ENCODE measurements at places on chromosomes 1 and 21.

GRCh38 chr1:147247656-147248238 lies 5.3 kb downstream of the CHD1L start:
- no peak for DNase-seq

GRCh38 chr1:43597028-43597427 lies 52.9 kb upstream of the KDM4A start:
- DNase-seq, result no peak

- peak; percentile 58 for DNase-seq
Measured at GRCh38 chr1:226100436-226101391, 38.2 kb downstream of the H3-3A start.

DNA sequence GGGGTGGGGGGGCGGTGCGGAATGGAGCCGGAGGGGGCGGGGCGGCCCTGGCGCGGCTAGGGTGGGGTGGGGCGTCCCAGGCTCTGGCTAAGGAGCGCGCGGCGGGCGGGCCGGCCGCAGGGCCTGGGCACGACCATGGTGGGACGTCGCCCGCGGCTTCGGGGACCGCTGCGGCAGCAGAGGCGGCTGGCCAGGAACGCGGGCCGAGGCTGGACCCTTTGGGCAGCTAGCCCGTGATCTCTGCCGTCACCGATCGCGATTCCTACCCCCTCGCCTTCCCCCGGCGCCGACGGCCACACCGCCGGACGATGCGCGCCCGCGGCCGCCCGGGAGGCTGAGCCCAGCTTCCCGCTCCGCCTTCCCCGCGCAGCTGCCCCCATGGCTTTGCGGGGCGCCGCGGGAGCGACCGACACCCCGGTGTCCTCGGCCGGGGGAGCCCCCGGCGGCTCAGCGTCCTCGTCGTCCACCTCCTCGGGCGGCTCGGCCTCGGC lies at the start of gene MAP3K21:
Gene MAP3K21, plus strand, starts transcription at position 74 of the 491 bp plus-strand sequence. Its CDS starts 305 bp downstream, at position 379.
- no peak for DNase-seq

- DNase-seq, result no peak
Measured at GRCh38 chr1:27476237-27476636, 13.7 kb downstream of the WASF2 start.

DNA sequence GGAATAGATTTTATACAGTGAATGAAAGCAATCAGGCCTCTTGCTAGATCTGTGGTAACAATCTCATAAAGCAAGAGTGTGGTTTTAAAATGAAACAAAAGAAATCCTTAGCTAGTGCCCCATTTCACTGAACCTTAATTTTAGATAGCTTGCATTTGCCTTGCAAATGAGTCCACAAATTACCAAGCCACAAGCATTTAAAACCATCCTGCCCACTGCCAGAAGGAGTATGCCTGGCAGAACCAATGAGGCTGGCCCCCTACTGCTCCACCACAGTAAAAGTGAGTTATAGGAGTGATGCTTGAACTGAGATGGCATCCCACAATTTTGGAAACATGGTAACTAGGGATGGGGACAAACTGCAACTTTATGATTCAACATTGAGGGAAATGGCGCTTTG lies 206.4 kb upstream of the LMO4 start:
- no peak for DNase-seq

- no peak for DNase-seq
Measured at GRCh38 chr21:15437883-15438282, 291.9 kb upstream of the USP25 start.

- DNase-seq, result peak; percentile 17
Measured at GRCh38 chr1:38009088-38009840, 3.3 kb upstream of the UTP11 start.

DNA sequence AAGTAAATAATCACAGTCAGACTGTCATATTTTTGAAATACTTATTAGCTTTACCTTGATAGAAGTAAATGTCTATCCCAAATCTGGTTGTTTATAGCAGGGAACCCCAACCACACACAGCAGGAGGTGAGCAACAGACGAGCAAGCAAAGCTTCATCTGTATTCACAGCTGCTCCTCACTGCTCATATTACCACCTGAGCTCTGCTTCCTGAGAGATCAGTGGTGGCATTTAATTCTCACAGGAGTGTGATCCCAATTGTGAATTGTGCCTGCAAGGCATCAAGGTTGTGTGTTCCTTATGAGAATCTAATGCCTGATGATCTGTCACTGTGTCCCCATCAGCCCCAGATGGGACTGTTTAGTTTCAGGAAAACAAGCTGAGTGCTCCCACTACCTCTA lies 104.3 kb downstream of the GPATCH2 start:
- DNase-seq, result no peak

- DNase-seq, result no peak
Measured at GRCh38 chr1:43868741-43869067, 64.9 kb upstream of the ARTN start.

DNA sequence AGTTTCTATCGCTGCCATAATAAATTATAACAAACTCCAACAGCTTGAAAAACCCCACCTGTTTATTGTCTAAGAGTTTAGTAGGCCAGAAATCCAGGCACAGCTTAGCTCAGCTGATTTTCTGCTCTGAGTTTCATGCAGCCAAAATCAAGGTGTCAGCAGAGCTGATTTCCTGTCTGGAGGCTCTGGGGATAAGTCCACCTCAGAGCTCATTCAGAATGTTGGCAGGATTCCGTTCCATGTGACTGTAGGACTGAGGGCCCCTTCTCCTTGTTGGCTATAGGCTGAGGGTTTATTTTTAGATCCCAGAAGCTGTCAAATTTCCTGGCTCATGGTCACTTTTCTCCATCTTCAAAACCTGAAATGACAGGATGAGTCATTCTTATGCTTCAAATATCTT lies 91.6 kb upstream of the CHODL start:
- no peak for DNase-seq

- DNase-seq, result no peak
Measured at GRCh38 chr1:31812158-31812829, 3.5 kb downstream of the SPOCD1 start.

DNA sequence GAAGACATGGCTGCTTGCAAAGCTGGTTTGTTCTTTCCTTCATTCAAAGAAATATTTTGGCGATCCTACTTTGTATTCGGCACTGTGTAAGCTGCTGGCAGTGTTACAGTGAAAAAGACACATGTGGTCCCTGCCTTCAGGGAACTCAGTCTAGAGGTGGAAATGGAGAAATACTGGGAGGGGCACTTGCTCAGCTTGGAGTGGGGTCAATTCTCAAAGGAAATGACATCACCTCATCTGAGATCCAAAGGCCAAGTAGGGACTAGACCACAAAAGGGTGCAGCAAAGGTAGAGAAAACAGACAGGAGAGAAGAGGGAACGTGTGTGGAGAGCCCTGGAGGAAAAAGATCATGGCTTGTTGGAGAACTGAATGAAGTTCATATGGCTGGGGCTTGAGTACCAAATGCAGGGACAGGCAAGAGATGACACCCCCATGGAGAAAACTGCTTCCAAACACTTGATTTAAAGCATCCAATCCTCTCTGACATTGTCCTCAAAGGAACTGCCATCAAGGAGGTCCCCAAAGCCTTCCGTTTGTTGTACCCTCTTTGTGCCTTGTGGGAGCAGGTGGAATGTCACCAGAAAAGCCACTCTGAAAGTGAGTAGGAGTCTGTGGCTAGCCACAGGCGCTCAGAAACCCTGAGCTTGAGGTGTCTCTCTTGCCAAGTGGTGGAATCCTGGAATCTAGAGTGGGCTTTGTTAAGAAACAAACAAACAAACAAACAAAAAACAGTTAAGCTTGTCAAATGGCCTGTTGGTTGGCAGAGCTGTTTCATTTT lies 48.3 kb upstream of the TDRD10 start:
- no peak for DNase-seq

GRCh38 chr1:10626131-10626731 lies 151.5 kb downstream of the PEX14 start:
- peak; percentile 10 for DNase-seq

DNA sequence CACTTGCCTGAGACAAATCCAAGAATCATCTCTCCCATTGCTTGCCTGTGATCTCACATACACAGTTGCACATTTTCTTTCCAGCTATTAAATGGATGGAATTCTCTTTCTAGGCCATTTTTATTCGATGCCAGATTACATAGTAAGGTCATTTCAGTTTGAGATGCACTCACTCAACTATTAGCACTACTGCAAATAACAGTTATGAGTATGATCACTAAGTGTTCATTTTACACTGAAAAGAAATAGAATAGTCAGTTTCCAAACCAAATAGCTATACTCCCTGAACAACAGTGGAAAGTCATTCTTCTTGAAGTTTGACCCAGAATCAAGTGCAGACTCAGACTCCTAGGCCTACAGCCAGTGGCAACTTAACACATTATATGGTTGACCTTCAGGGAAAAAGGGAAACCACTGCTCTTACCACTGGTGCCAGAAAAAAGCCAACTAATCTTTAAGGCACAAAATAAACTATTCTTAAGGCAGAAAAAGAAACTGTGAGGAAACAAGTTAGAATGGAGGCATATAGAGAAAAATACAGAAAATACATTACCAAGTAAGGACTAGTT lies 31.5 kb downstream of the WNT2B start:
- no peak for DNase-seq

GRCh38 chr1:196516373-196516772 lies 91.9 kb downstream of the KCNT2 start:
- no peak for DNase-seq

DNA sequence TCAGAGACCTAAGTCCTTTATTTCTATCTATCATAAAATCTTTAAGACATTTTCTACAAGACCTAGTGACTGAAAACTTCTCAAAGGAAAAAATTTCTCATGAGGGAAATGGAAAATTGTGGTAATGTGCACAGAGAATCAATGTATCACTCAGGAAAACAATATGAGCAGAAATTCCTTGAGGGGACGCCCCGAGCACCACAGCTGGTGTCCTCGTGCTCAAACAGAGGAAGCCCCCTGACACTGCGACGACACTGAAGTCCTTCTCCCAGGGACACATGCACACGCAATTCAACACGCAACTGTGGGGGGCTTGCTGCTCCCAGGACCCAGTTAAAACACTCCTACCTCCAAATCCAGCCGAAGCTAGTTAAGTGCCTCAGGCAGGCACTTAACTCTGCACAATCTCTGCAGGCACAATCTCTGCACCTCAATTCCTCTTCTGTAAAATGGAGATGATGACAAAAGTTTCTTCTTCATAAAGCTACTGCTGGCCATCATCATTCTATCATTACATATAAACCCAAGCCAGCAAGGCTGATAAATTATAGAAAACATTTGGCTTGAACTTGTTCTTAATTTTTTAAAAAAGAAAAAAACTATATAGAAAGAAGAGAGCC lies 16.0 kb downstream of the ZBTB17 start:
- DNase-seq, result no peak

GRCh38 chr1:74964508-74965102 lies 169.6 kb upstream of the LHX8 start:
- DNase-seq, result no peak

- no peak for DNase-seq
Measured at GRCh38 chr1:24125456-24125855, 13.5 kb upstream of the MYOM3 start.

DNA sequence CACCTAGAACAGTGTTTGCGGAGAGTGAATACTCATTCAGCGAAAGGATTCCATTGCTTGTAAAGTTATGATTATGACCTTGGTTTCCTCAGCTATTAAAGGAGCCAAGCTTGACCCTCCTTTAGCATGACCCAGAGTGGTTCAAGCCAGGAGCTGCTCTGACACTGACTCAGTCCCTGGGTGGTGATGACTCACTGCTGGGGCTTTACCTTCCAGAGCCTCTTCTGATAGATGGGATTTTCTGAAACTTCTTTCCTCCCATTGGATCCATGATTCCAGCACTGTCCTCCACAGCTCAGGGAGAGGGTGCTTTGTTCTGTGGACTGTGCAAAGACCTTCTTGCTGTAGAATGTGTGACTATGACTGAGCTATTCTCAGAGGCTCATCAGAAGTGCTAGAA lies 77.4 kb downstream of the S1PR1 start:
- no peak for DNase-seq

- DNase-seq, result no peak
Measured at GRCh38 chr1:245153552-245154428, 995 bp upstream of the KIF26B start.

DNA sequence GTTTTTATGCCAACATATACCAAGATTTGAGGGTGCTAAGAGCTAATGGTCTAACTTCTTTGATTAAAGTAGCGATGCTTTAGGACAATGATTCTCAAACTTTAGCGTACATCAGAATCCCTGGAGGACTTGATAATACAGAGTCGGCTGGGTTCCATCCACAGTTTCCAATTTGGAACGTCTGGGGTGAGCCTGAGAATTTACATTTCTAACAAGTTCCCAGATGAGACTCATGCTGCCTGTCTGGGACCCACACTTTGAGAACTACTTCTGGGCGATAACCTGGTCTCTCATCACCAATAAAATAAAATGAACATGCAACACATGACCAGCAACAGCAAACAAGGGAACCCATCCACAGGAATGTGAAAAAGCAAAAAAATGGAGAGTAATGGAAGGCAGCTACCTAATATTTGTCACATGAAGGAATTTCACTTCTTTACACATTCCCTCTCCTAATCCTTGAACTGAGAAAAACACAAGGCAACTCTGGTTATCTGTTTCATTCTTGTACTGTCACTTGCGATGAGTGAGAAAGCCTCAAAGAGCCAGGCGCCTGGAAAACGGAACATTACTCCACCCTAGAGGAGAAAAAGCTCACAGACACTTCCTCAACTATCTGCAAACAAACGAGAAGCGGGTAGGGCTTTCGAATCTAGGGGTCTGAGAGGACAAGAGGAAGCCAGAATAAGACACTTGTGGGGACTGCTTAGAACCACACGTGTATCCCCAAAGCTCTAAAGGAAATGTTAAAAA lies 14.0 kb downstream of the HSF2BP start:
- no peak for DNase-seq

- no peak for DNase-seq
Measured at GRCh38 chr1:206493279-206493678, 14.1 kb upstream of the RASSF5 start.

DNA sequence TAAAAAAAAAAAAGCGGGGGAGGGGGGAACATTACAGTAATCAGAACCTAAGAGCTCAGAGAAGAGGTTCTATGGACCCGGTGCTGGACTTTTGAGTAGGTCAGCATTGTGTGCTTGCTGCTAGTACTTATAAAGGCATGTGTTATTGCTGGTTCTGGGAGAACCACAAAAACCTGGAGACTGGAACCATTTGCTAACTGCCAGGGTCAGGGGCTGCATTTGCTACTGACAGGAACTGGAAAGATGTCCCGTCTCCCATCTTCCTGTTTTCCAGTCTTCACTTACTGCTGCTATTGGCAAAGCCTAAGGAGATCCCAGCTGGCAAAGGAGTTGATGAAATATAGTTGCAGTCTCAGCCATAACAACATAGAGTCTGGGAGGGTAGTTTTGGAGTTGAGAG lies 4.3 kb downstream of the RNF2 start:
- DNase-seq, result no peak

GRCh38 chr1:54278941-54279422 lies 79.0 kb downstream of the MRPL37 start:
- DNase-seq, result no peak

DNA sequence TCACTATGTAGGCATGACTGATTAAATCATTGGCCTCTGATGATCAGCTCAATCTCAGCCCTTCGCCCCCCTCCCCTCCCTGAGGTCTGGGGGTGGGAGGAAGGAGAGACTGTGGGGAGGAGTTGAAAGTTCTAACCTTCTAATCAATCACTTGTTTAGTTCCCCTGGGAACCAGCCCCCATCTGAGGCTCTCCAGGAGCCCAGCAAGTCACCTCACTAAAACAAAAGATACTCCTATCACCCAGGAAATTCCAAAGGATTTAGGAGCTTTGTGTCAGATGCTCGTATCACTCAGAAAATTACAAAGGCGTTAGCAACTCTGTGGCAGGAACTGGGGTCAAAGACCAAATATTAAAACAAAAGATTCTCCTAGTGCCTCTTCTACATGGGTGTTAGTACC lies 21.6 kb downstream of the SYF2 start:
- no peak for DNase-seq

Data from Right ventricle myocardium superior (tissue), 1 donor.